ENCODE measurements at places on chromosomes 5 and 9. TPM values are rescaled to one million over a fixed set of nuclear protein-coding genes. Genes with fewer than 3 reads are reported as not detected.
A peak's percentile ranks its signal among the peaks of the same experiment; 100 is the strongest.

- no peaks in the 10 kb centered on the region for H3K36me3 ChIP-seq
- H3K4me1 ChIP-seq = no peaks in the 10 kb centered on the region
- no peak overlapping the region for H3K4me3 ChIP-seq
- no peak for DNase-seq
- peaks cover 3% of the 10 kb centered on the region for H3K27me3 ChIP-seq
These were observed 140.1 kb downstream of the MTX3 start for GRCh38 chr5:79850941-79851340.

The IFNE gene
- 1.8 TPM for total RNA-seq

- peak within 1 kb of the TSS; percentile 92 for H3K4me3 ChIP-seq
- peak within 1 kb of the TSS; percentile 75 for H3K27ac ChIP-seq
- DNase-seq = peak; percentile 43
- H3K27me3 ChIP-seq = no peaks in the 10 kb centered on the region
- H3K36me3 ChIP-seq = peaks cover 3% of the 10 kb centered on the region
- H3K4me1 ChIP-seq = peaks cover 22% of the 10 kb centered on the region
These were observed at the start of gene PRRX2 for GRCh38 chr9:129665389-129665775. Gene PRRX2, plus strand, starts transcription at chr9:129665647. Its CDS starts 221 bp downstream, at chr9:129665868.

The MEIKIN gene
- total RNA-seq = not detected

DNA sequence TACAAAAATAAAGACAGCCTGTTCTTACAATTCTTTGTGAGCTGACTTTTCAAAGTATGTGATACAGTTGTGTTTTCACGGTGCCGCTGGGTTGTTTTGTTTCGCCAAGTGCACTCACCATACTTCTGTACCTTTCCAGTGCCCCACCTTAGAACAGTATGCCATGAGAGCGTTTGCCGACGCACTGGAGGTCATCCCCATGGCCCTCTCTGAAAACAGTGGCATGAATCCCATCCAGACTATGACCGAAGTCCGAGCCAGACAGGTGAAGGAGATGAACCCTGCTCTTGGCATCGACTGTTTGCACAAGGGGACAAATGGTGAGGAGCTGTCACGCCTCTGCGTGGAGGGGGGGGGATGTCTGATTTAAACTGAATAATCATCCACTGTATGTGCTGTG is 12.9 kb downstream of the CCT5 start:
- no peak overlapping the region for H3K4me3 ChIP-seq
- H3K36me3 ChIP-seq = peaks cover 52% of the 10 kb centered on the region
- H3K27me3 ChIP-seq = no peaks in the 10 kb centered on the region
- no peak overlapping the region for H3K27ac ChIP-seq
- H3K4me1 ChIP-seq = peaks cover 4% of the 10 kb centered on the region
- DNase-seq = no peak

The OBP2B gene
- not detected for total RNA-seq

The OCLN gene
- 0.83 TPM for total RNA-seq

GRCh38 chr5:127330116-127330515 is 39.5 kb downstream of the MEGF10 start:
- H3K27ac ChIP-seq = no peak overlapping the region
- H3K4me3 ChIP-seq = no peak overlapping the region
- H3K27me3 ChIP-seq = peaks cover 11% of the 10 kb centered on the region
- no peaks in the 10 kb centered on the region for H3K4me1 ChIP-seq
- DNase-seq = no peak

DNA sequence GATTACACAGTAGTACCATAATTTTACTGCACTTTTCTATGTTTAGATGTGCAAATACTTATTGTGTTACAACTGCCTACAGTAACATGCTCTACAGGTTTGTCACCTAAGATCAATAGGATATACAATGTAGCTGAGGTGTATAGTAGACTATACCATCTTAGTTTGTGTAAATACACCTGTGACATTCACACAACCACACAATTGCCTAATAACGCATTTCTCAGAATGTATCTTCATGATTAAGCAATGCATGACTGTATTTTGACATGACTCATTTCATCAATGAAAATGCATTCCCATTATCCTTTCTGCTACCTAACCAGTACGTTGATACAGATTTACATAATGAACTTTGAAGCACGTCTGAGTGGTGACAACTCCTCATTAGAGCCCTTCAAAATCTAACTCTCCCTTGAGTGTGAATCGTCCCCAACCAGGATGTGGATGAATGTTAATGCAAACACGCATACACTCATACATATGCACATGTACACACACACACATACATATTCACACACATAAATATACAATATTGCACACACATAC is 28.4 kb downstream of the GZMK start:
- H3K4me3 ChIP-seq = no peak overlapping the region
- H3K27me3 ChIP-seq = peaks cover 5% of the 10 kb centered on the region
- H3K4me1 ChIP-seq = no peaks in the 10 kb centered on the region
- no peak overlapping the region for H3K27ac ChIP-seq
- H3K36me3 ChIP-seq = no peaks in the 10 kb centered on the region

The SLC6A7 gene
- total RNA-seq = not detected

GRCh38 chr5:107968406-107968843 is 297.7 kb upstream of the EFNA5 start:
- no peak overlapping the region for H3K27ac ChIP-seq
- H3K4me1 ChIP-seq = peaks cover 5% of the 10 kb centered on the region
- peak; percentile 54 for DNase-seq
- no peaks in the 10 kb centered on the region for H3K36me3 ChIP-seq
- no peaks in the 10 kb centered on the region for H3K27me3 ChIP-seq

GRCh38 chr9:134895097-134895496 is 14.5 kb downstream of the FCN2 start:
- H3K4me1 ChIP-seq = peaks cover 10% of the 10 kb centered on the region
- H3K36me3 ChIP-seq = no peaks in the 10 kb centered on the region
- DNase-seq = peak; percentile 12
- H3K27me3 ChIP-seq = peaks cover 19% of the 10 kb centered on the region

DNA sequence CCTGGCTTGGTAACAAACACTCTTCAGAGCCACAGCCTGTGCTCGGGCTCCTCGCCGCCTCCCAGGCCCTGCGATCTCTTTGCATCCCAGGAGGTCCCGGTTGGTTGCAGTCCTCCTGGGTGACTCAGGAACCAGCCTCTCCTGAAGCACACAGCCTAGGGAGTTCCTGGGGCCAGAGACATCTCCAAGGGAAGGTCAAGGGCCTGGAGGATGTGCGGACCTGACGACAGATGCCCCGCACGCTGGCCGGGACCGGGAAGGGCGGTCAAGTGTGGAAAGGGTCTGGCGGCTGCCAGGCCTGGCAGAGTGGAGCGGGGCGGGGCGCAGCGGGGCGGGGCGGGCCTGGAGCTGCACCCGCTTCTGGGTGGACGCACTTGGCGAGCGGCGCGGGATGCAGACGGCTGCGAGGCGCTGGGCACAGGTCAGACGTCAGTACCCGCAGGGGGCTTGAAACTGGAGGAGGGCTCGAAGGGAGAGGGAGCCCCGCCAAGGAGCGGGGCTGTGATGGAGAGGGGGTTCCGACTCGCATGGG is 45.0 kb upstream of the PRSS3 start:
- peak overlapping the region; percentile 38 for H3K4me3 ChIP-seq
- H3K27ac ChIP-seq = no peak overlapping the region
- DNase-seq = peak; percentile 15
- H3K36me3 ChIP-seq = no peaks in the 10 kb centered on the region
- peaks cover 40% of the 10 kb centered on the region for H3K27me3 ChIP-seq
- no peaks in the 10 kb centered on the region for H3K4me1 ChIP-seq

- DNase-seq = no peak
- H3K4me1 ChIP-seq = peaks cover 13% of the 10 kb centered on the region
- no peak overlapping the region for H3K4me3 ChIP-seq
- H3K36me3 ChIP-seq = no peaks in the 10 kb centered on the region
- no peaks in the 10 kb centered on the region for H3K27me3 ChIP-seq
These were observed 1.5 kb upstream of the FCHO2 start for GRCh38 chr5:72954389-72954788.

DNA sequence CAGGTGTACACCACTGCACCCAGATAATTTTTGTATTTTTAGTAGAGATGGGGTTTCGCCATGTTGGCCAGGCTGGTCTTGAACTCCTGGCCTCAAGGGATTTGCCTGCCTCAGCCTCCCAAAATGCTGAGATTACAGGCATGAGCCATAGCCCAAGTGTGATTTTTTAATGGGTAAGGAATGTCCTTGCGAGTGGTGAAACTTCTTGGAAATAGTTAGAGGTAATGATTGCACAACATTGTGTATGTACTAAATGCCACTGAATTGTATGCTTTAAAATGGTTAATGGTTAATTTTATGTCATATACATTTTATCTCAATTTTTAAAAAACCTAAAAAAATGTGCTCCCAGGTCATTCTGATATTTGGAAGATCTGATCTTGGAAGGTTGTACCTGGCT is 59.9 kb upstream of the IL6ST start:
- no peaks in the 10 kb centered on the region for H3K36me3 ChIP-seq
- H3K4me3 ChIP-seq = no peak overlapping the region
- peak; percentile 36 for DNase-seq
- no peaks in the 10 kb centered on the region for H3K27me3 ChIP-seq

The GLRA1 gene
- total RNA-seq = not detected

The PPP2R2B gene
- total RNA-seq = not detected

GRCh38 chr5:45376417-45376816 is 319.8 kb downstream of the HCN1 start:
- DNase-seq = peak; percentile 36
- no peak overlapping the region for H3K4me3 ChIP-seq
- H3K4me1 ChIP-seq = no peaks in the 10 kb centered on the region
- H3K27ac ChIP-seq = no peak overlapping the region
- H3K36me3 ChIP-seq = no peaks in the 10 kb centered on the region

- peaks cover 14% of the 10 kb centered on the region for H3K27me3 ChIP-seq
- H3K36me3 ChIP-seq = no peaks in the 10 kb centered on the region
- H3K27ac ChIP-seq = no peak overlapping the region
- no peak overlapping the region for H3K4me3 ChIP-seq
These were observed 15.0 kb upstream of the S1PR3 start for GRCh38 chr9:88975966-88976889.

DNA sequence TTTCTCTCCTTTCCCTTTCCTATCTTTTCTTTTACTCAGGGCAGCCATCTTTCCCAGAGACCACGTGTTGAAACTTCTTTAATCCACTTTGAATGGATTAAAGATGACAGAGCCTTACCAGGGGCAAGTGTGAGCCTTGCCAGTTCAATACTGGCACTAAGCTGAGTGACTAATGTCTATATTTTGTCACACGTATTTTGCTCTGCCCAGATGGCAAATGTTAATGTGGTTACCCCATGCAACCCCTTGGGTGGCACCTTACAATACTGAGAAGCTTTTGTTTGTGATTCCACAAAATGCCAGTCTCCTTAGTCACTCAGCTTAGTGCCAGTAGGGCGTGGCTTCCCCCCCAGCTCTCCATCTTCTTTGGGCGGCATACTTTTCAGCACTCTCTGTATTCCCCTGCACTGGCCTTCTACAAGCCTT is 24.8 kb downstream of the ANXA1 start:
- no peak for DNase-seq
- H3K36me3 ChIP-seq = no peaks in the 10 kb centered on the region
- 0 out of 2 replicates have a peak, but pooled peaks cover 1% of the 10 kb centered on the region for H3K4me1 ChIP-seq
- H3K27ac ChIP-seq = no peak overlapping the region

DNA sequence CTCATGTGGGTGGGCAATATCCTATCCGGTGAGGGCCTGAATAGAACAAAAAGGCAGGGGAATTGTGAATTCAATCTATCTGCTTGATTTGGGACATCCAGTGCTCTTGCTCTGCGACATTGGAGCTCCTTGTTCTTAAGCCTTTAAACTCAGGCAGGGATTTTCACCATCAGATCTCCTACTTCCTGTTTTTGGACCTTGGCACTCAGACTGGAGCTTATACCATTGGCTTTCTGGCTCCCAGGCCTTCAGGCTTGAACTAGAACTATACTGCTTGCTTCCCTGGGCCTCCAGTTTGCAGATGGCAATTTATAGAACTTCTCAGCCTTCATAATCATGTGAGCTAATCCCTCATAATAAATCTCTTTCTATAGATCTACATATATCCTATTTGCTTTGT is 134.3 kb upstream of the CLINT1 start:
- H3K36me3 ChIP-seq = no peaks in the 10 kb centered on the region
- DNase-seq = no peak
- no peaks in the 10 kb centered on the region for H3K4me1 ChIP-seq

DNA sequence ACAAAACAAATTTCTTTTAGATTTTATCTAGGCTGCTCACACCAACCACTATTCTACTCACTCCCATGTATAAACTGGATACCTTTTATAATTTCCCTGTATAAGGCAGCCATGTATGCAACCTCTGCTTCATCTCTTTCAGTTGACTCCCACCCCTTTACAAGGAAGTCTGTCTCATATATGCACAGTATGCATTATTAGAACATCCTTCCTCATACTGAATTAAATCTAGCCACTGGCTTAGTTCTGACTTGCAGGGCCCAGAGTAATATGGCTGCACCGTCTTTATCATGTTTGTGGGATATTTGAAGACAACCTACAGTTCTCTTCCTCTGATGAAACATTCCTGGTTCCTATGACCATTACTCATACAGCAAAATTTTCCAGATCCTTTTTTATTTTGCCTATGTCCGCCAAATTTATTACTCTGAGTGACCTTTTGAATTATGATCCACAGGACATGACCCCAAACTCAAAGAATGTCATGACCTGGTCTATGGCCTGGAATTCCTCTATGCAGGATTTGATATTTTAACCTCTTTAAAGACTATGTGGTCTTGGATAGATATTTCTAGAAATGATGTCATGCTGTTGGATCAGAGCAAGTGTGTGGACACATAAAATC is 76.6 kb upstream of the ITGA1 start:
- no peaks in the 10 kb centered on the region for H3K27me3 ChIP-seq
- no peaks in the 10 kb centered on the region for H3K36me3 ChIP-seq
- peaks cover 2% of the 10 kb centered on the region for H3K4me1 ChIP-seq
- DNase-seq = no peak
- H3K4me3 ChIP-seq = no peak overlapping the region
- no peak overlapping the region for H3K27ac ChIP-seq

DNA sequence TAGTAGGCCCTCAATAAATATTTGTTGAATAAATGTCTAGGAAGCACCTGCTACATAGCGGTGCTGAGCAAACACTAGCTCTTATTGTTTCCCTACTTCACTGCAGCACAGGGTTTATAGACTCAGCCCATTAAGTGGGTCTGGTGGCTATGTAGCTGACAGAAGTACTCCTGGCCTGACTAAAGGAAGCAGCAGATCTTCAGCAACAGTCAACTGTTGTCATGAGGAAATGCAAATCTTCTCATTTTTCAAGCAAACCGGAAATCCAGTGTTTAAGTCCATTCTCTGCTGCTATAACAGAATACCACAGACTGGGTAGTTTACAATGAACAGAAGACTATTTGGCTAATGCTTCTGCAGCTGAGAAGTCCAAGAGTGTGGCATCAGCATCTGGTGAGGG is 2.8 kb upstream of the TEX10 start:
- H3K27ac ChIP-seq = no peak overlapping the region
- no peak overlapping the region for H3K4me3 ChIP-seq
- no peaks in the 10 kb centered on the region for H3K36me3 ChIP-seq
- no peaks in the 10 kb centered on the region for H3K27me3 ChIP-seq

The INSL4 gene
- not detected for total RNA-seq
